Uterus (tissue), 4 donors: ENCODE measurements at places on chromosomes 1 and 21. TPM values are rescaled to one million over a fixed set of nuclear protein-coding genes. Genes with fewer than 3 reads are reported as not detected.

DNA sequence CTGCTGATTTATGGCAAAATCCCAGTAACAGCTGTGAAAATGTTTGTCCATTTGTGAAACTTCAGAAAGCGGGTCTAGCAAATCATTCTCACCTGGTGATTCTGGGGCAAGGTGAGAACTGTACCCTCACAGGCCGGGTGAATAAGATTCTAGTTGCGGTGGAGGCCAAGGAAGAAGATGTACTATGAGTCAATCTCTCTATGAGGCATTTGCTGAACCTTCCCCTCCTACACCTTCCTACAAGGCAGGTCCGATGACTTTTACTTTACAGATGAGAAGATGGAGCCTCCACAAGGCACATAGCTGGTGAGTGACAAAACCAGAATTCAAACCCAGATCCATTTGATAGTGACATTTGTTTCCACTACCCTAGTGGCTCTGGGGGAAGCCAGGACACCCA lies 72.7 kb downstream of the BACH1 start:
- H3K36me3 ChIP-seq, result no peaks in the 10 kb centered on the region
- H3K27me3 ChIP-seq, result no peaks in the 10 kb centered on the region
- H3K4me1 ChIP-seq, result no peaks in the 10 kb centered on the region
- DNase-seq, result no peak
- H3K4me3 ChIP-seq, result no peak overlapping the region

DNA sequence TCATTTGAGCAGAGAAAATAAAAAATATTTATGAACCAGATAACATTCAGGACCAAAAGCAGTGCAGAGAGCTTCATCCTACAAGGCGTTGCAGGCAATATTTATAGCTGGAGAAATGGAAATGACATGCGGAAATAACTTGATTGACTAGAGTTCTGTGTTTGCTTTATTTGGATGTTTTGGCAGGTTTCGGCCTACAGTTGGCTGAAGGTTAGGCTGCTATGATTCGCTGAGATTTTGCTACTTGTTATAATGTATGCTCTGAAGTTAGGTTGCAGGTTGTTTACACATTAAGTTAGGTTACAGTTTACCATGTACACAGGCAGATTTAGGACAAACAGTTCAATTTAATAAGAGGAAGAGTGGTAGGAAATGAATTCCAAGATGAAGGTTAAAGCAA lies 632 bp upstream of the OR13G1 start:
- H3K27me3 ChIP-seq, result no peaks in the 10 kb centered on the region
- no peak for DNase-seq
- H3K4me1 ChIP-seq, result no peaks in the 10 kb centered on the region

- H3K27me3 ChIP-seq, result no peaks in the 10 kb centered on the region
- DNase-seq, result no peak
- no peak overlapping the region for H3K27ac ChIP-seq
These were observed 139.9 kb upstream of the ZNF644 start for GRCh38 chr1:91161749-91162148.

DNA sequence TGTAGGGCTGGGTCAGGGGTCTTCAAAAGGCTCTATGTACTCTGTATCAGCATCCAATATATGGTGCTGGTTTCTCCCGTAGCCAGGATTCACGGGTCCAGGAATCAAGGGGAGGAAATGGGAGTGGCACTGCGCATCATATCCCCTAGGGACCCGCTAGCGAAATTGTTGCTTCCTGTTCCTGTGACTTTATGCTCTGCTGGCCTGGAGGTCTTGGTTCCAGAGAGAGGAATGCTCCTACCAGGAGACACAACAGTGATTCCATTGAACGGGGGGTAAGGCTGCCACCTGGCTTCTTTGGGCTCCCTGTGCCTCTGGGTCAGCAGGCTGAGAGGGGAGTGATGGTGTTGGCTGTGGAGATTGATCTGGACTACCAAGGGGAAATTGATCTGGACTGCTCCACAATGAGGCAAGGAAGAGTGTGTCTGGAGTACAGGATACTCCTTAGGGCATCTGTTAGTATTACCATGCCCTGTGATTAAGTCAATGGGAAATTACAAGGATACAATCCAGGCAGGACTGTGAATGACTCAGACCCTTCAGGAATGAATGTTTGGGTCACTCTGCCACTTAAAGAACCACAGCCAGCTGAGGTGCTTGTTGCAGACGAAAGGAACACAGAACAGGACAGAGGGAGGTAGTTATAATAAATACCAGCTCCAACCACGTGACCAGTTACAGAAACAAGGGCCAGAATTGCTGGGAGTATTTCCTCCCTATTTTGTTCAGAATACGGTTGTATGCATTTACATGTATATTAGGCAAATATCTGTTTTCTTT lies 10.2 kb downstream of the SPSB1 start:
- H3K4me3 ChIP-seq, result no peak overlapping the region
- peak overlapping the region; percentile 85 for H3K27ac ChIP-seq
- no peaks in the 10 kb centered on the region for H3K36me3 ChIP-seq
- no peaks in the 10 kb centered on the region for H3K27me3 ChIP-seq
- peaks cover 9% of the 10 kb centered on the region for H3K4me1 ChIP-seq

DNA sequence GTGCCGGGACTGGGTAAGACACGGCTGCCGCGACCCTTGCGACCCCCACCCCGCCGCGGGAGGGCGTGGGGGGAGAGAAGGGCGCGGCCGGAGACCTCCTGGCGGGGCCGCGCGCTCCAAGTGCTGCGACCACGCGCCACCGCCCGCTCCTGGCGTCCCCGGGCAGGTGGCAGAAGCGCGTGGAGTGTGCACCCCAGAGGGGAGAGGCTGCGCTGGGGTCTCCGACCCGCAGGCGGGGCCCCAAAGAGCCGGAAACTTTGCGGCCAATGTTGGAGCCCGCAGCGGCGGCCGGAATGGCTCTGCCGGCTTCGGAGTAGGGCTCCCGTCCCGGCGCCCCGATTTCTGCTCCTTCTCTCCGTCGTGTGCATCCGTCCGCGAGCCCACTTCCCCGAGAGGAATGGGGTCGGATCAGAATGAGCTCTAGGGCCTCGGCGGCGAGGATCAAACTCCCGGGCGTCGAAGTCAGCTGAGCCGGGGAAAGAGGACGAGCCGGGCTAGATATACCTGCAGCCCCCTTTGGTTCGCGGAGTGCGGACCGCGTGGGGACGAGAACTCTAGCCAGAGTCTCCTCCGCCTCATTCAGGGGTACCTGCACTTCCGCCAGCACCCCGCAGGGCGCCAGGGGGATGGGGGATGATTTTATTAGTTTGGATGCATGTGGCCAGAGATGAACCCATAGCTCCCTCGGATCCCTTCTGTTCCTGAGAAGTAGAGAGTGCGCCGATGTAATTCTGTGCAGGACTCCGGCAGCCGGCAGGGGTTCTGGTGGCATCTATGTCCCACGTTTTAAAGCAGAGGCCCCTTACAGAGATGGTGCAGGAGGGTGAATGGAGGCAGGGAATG lies 751 bp downstream of the STUM start:
- peaks cover 5% of the 10 kb centered on the region for H3K4me1 ChIP-seq
- DNase-seq, result peak; percentile 32
- H3K27me3 ChIP-seq, result no peaks in the 10 kb centered on the region
- H3K4me3 ChIP-seq, result peak overlapping the region; percentile 29
- no peaks in the 10 kb centered on the region for H3K36me3 ChIP-seq
- peak overlapping the region; percentile 72 for H3K27ac ChIP-seq

DNA sequence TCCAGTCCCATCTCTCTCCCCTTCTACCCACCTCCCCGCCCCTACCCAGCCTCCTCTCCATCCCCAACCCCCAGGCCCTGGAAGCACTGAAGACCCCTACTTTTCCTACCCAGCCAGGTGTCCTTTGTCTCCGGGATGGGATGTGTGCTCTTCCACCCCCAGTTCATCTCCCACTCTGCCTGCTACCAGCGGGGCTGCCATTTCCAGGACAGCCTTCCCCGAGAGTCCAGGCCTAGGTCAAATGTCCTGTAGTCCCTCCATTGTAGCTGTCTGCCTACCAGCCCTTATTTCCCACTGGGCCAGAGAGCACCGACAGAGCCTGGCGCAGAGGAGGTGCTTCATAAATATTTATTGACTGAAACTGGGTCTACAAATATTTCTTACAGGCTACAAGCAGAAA lies 72.0 kb upstream of the TLR5 start:
- H3K27ac ChIP-seq, result no peak overlapping the region
- H3K4me1 ChIP-seq, result no peaks in the 10 kb centered on the region
- no peaks in the 10 kb centered on the region for H3K36me3 ChIP-seq
- DNase-seq, result no peak

GRCh38 chr1:248812736-248813425 lies 12.8 kb downstream of the SH3BP5L start:
- H3K36me3 ChIP-seq, result no peaks in the 10 kb centered on the region
- no peak overlapping the region for H3K27ac ChIP-seq
- H3K4me3 ChIP-seq, result no peak overlapping the region
- H3K27me3 ChIP-seq, result no peaks in the 10 kb centered on the region

DNA sequence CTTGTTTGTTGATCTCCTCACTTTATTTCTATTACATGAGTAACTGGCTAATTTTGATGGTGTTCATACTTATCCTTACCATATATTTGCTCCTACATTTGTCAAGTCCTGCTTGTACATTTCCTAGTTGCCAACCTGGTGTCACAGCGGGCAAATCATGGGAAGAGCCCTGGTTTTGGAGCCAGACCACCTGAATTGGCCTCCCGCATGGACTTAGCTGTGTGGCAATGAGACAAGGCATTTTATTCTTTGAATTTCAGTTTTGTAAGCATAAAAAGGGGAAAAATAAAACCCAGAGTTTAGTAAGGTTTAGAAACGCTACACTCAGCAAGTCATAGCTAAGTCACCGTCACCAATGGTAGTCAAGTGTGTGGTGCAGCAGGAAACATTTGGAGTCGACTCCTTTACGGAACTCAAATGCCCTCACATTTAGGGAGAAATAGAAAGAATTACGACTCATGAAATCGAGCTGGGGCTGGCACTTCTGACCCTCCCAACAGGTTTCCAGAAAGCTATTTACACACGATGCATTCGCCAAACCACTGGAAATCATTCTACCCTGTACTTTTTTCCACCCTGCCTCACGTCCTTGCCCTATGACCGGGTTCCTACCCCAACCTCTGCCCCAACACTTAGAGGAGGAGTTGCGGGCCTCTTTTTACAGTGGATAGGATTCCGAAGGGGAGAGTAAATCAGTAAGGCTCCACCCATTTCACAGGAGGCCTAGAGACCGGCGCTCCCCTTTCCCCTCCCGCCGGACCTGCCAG lies 492 bp upstream of the PGM1 start:
- no peak for DNase-seq
- peak overlapping the region; percentile 74 for H3K27ac ChIP-seq
- no peaks in the 10 kb centered on the region for H3K27me3 ChIP-seq
- no peaks in the 10 kb centered on the region for H3K4me1 ChIP-seq

DNA sequence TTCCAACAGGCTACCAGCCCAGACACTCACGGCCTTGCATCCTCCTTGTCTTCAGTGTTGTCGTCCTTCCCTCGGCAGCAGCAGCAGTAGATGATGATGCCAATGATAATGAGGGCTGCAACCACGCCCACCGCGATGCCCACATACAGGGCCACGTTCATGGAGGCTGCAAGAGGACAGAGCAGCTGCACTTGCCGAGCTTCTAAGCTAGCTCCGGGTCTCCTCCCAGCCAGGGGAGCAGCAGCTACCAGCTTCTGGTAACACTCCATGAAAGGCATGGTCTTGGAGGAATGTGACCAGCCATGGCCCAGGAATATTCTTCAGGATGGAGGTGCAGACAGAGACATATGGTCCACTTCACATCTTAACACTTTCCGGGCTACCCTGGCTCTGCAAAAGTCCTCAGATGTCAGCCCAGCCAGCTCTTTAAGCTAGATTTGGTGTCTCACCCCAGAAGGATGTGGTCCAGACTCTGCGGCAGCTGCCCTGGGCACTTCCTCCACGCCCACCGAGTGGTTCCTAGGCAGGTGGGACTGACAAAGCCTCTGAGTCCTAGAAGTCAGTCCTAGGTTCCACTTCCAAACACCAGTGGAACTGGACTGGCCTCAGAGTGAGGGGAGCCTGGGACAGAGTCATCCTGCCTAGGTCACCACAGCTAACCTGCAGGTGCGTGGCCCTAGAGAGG lies 35.1 kb downstream of the GPA33 start:
- H3K27ac ChIP-seq, result no peak overlapping the region
- H3K4me1 ChIP-seq, result no peaks in the 10 kb centered on the region
- DNase-seq, result no peak
- no peaks in the 10 kb centered on the region for H3K27me3 ChIP-seq
- no peak overlapping the region for H3K4me3 ChIP-seq
- no peaks in the 10 kb centered on the region for H3K36me3 ChIP-seq

GRCh38 chr1:111148376-111148881 lies 8.4 kb downstream of the CEPT1 start:
- no peaks in the 10 kb centered on the region for H3K36me3 ChIP-seq
- H3K27ac ChIP-seq, result no peak overlapping the region
- H3K27me3 ChIP-seq, result no peaks in the 10 kb centered on the region
- DNase-seq, result no peak
- H3K4me3 ChIP-seq, result no peak overlapping the region
- no peaks in the 10 kb centered on the region for H3K4me1 ChIP-seq

DNA sequence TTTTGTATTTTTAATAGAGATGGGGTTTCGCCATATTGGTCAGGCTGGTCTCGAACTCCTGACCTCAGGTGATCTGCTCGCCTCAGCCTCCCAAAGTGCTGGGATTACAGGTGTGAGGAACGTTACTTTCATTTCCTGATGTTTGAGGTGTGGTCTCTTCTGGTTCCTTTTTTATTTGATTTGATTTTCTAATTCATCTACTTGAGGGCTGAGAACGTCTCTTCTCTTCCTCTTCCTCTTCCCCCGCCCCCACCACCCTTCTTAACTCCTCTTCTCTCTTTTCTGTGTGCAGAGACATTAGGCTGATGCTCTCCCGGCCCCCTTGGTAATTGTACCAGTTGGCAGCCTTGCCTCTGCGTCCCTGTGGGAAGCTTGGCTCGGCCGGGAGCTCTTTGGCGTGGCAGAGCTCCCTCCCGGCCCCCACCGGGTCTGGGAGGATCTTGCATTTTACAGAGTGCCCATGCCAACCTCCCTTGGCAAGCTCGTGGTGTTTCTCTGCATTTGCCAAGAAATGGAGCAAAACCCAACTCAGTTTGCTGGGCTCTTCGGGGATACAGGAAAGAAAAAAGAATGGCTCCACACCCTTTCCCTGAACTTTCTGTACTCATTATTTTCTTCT lies 19.9 kb downstream of the CRYAA start:
- no peaks in the 10 kb centered on the region for H3K27me3 ChIP-seq
- H3K4me3 ChIP-seq, result no peak overlapping the region
- DNase-seq, result peak; percentile 22
- H3K4me1 ChIP-seq, result no peaks in the 10 kb centered on the region

DNA sequence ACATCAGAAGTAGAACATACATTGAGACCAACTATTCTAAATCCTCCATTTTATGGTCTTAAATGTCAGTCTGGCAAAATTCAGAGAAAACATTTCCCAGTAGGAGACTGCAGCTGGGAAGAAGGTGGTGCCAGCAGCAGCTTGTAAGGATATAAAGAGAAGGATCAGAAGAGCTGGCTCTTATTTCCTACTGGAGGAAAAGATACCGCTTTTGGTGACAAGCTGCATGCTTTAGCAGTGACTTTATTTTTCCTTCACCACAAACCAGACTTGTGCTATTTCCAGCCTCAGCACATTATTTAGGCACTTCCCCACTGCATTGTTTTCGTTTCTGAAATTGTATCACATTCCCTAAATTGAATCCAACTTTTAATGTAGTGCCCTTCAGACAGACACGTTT lies 28.4 kb downstream of the RNF11 start:
- no peak for DNase-seq
- no peak overlapping the region for H3K4me3 ChIP-seq
- H3K4me1 ChIP-seq, result no peaks in the 10 kb centered on the region
- no peaks in the 10 kb centered on the region for H3K36me3 ChIP-seq
- no peaks in the 10 kb centered on the region for H3K27me3 ChIP-seq
- H3K27ac ChIP-seq, result peak overlapping the region; percentile 53

The CELA2A gene
- not detected for total RNA-seq

The PHLDA3 gene
- total RNA-seq, result 16.0 TPM

The TLCD4 gene
- 42.6 TPM for total RNA-seq

The LRRC8C gene
- 19.8 TPM for total RNA-seq

The TRPM2 gene
- total RNA-seq, result 0.77 TPM

The NTMT2 gene
- not detected for total RNA-seq
